ENCODE measurements at places on chromosomes 4 and X.

DNA sequence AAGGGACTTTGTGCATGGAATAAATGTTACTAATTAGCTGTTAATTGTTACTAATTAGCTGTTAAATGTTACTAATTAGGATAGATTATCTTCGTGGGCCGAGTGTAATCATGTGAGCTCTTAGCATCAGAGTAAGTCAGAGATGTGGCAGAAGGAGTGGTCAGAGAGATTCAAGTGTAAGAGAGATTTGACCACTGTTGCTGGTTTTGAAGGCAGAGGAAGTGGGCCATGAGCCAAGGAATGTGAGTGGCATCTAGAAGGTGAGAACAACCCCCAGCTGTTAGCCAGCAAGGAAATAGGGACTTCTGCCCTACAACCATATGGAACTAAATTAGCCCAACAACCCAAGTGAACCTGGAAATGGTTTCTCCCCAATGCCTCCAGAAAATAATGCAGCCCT, 28.2 kb downstream of the ODAPH start:
- DNase-seq, result no peak

GRCh38 chrX:109783701-109784079, 50.6 kb upstream of the ACSL4 start:
- no peak for DNase-seq

DNA sequence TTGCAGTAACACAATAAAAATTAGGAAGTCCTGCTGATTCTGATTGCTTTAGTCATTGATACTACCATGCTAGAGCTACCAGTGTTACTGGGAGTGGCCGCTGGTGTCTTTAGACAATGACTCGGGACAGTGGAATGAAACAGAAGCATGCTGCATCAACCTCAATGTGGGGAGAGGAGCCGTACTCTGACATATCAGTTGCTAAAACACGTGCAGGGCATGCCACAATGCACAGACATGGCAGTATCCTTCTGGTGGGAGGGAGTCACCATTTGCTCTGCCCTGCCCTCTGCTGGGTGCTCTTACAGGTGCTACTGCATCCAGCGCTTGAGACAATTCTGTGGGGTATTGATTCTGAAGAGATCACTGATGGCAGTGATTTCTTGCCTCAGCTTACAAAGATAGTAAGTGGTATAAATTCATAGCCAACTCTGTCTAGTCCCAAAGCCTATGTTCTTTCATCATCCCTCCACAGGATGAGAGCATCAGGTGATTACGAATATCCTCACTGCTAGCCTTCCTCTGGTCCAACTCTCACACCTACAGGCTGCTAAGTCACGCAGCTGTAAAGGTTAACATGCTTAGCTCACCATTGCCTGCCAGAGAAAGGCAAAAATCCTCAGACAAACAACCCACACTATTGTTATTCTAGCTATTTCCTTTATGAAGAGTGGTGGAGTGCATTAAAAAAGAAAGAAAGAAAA, 43.7 kb downstream of the NSG1 start:
- DNase-seq, result peak; percentile 66

DNA sequence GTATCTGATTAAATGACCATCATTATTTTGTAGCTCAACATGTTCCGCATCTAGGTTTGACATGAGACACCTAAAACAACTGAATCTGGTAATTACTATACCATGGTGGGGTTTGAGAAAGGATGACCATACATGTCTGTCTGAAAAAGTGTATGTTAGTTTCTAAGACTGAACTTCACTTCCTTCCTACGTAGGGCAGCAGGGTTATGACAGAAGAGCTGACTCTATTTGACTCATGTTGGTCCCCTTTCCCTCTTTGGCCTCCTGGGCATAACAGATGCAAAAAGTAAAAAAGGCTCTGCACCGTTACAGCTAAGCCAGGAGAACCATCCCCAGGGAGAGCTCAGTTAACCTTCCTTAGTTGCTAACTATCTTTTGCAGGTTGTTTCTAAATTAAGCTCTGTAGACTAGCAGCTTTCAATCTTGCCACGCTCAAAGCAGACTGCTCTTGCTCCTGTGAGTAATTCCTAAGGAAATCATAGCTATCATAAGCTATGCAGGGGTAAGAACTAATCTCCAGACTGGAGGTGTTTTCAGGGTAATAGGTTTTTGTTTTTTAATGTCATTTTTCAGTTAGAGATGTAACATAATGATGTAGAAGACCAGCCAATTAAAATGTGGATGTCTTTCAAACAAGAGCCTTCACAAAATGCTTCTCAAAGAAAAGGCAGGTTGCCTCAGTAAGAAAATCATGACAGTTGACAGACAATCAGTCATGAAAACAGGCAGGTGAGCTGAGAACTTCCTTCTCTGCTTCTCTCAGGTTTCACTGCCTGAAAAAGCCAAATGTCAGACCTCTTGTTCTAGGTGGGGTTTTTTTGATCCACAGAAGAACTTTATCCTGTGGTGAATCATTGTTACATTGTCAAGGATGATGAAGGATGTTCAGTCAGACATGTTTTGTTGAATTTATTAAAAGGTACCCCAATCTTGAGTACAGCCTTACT, 66.9 kb upstream of the DAPP1 start:
- DNase-seq, result no peak

- no peak for DNase-seq
Measured at GRCh38 chr4:90540536-90540935, 413.3 kb downstream of the CCSER1 start.

- DNase-seq, result no peak
Measured at GRCh38 chrX:149275836-149276235, 229.3 kb downstream of the IDS start.

Data from SK-N-DZ (cell line).